ENCODE measurements at places on chromosomes 5 and 9.

DNA sequence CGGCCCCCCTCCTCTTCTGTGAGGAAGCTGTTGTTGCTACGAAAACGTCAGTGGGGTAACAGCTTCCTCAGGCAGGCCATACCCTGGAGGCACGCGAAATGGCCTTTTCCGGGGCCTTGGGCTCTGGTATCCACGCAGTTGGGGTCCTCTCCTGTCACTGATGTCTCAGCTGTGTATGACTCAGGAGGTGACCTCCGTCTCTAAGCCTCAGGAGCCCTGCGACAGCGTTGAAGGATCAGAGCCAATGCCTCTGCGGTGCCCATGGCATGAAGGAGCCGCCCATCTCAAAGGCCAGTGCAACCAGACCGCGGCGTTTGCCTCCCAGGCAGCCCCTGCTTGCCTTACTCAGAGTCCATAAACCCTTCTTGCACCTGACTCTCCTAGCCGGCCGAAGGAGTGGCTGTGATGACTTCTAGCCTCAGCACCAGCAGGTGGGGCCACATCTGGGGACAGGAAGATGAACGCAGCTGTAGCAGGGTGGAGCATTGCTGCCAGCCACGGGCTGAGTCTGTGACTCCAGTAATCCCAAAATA lies 1.0 kb upstream of the MXD3 start:
- DNase-seq, result no peak

GRCh38 chr9:72979405-72980100 lies 26.7 kb upstream of the ALDH1A1 start:
- DNase-seq, result no peak

DNA sequence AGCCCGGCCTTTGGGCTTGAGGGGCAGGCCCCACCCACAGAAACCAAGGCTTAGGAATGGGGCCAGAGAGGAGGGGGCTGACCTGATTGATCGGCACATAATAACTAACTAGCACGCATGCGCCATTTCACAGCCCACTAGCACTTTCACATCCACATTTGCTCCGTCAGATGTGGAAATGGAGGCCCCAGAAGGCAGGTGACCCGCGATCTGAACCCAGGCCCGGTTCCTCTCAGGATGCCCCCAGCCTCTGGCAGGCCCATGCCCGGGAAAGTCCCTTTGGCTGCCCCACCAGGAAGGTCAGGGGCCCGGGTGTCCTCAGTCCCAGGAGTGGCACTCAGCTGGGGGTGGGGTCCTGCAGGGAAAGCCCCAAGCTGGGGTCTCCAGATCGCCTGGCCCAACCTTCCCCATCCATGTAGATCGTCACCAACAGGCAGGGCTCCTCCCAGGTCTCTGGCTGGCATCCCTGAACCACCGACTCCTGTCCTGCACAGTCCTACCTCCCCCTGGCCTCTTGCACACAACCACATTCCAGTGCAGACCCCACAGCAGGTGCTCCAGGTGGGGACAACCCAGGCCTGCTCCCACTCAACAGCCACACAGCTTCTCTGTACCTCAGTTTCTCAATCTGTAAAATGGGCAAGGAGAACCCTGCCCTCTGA lies 46.7 kb downstream of the VAV2 start:
- no peak for DNase-seq

- no peak for DNase-seq
Observed at GRCh38 chr9:34346873-34347799, 17.8 kb downstream of the NUDT2 start.

DNA sequence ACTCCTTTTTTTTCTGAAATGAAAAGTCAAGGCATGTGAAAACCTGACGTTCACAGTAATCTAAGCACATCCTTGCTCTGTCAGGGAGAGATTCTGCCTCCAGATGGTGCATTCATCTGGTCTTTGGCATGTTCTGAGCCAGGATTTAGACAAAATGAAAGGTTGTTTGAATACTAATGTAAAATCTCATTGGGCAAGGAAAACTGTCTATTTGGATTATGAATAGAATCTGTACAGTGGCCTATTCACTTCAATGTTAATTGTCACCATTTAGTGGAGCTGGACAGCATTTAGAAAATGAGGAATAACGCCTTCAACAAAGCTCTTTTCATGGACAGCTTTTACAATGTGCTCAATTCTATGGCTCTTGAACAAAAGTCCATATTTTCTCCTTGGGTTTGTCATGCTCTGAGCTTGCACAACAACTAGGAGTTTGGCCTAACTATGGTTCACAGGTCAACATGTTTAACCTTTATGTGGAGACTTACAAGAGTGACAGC lies 28.9 kb downstream of the ARHGEF28 start:
- DNase-seq, result no peak

GRCh38 chr5:78605611-78606010 lies 43.0 kb downstream of the LHFPL2 start:
- no peak for DNase-seq

DNA sequence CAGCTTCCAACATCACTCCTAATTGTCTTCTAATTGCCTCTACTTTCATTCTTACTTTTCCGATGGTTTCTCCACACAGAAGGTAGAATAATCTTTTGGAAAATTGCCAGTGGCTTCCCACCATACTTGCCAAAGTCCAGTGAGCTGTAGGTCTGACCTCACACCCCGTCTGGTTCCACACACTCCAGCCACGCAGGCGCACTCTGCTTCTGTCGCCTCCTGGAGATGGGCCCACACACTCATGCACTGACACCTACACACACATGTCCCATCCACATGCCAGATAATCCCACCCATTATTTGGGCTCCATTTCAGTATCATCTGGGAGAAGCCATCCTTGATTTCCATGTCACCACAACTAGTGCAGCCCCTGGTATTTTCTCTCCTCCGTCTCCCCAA lies 12.7 kb downstream of the SHC3 start:
- no peak for DNase-seq

DNA sequence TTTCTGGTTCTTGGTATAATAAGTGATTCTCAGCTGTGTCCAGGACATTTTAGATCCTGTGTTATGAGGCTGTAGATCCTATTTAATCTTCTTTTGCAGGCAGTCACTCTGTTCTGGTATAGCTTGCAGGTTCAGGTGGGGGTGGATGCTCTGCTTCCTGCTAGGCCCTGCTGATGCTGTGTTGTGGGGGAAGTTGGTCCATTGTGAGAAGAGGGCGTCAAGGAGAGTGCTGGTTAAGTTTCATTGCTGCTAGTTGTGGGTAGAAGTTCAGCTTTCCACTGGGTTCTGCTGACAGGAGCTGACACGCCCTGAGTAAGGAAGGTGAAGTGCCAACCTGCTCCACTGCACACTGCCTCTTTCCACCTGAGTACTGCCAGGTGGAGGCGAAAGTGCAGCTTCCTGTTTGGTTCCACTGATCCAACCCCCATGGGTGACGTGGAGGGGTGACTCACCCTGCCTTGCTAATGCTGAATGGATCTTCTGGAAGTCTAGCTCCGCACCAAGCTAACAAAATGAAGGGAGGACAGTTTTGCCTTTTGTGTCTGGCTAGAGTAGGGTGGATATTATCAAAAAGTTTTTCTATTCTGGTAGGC lies 16.3 kb downstream of the NMRK1 start:
- no peak for DNase-seq

DNA sequence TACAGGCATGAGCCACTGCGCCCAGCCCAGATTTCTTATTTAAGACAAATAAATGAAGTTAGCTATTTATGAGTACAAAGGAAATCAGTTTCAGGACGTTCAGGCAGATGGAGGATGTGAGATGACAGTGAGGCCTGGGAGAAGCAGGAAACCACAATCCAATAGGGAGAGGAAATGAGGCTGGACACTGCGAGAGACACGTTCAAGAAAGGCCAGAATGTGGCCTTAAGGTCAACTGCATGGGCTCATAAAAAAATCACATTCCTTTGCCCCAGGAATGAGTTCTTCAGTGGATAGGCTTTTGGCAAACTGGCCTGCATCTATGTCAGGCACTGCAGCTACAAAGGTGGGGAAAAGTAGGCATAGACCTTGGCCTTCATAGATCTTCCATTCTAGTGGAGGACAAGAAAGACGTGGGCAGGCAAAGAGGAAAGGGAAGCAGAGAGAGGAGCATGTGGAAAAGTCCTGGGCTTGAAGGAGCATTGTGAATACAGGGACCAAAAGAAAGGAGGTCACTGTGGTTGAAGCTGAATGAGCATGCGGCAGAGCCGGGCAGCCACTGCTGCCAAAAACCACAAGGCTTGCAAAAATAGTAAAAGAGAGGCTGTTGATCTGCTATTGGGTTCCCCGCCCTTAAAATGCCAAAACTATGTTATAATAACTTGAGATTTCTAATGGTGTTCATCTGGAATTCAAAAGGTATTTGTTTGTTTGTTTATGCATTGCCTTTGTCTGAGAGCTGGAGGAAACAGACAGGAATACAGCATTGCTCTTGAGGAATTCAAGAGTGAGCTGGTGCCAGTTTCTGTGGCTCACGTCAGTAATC lies 133.0 kb downstream of the GNA14 start:
- no peak for DNase-seq

DNA sequence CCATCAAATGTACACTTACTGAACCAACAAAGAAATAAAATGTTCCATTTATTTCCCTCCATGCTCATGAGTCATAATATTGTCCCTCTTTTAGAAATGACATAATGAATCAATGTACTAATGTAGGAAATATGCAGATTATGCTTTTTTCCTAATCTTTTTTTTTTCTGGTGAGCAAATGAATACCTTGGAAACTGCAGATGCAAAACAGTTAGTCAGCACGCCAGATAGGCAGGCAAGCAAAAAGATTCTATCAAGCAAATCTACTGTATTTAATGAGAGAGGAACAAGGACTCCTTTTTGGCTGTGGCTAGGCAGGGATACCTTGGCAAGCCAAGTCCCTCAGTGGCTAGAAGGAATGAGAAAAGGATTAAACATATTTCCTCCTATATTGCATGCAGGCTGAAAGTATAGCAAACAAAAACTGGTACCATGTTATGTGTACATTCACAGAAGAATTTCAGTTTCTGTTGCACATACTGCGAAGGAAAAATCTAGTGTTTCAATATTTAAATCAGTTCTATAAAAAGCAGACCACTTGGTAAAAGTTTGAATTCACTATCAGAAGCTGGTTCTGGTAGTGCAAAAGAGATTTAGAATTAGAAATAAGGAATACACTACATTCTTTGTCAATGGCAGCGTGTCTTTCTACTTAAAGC lies 605.4 kb downstream of the TLE1 start:
- DNase-seq, result no peak

- DNase-seq, result no peak
Observed at GRCh38 chr5:20524991-20525529, 537.1 kb upstream of the CDH18 start.

- no peak for DNase-seq
Observed at GRCh38 chr5:137372016-137372772, 126.9 kb downstream of the SPOCK1 start.

GRCh38 chr9:19408316-19408692 lies 505 bp upstream of the ACER2 start:
- DNase-seq, result no peak

DNA sequence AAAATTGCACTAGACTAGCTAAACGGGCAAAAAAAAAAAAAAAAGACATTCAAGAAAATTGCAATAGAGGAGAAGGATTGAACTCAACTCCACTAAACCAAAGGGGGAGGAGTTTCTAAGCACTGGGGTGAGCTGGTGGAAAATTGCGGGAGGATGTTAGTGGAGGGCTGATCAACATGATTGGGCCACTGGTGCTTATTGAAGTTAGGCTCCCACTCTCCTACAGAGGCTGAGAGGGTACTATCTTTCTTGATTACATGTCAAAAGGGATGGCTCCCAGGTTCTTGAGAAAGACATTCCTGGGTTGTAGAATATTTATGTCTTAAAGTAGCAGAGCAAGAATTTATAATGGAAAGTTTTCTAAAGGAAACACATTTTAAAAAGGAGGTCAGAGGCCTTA lies 38.0 kb downstream of the CAMK4 start:
- DNase-seq, result no peak

- no peak for DNase-seq
Observed at GRCh38 chr9:97710356-97711222, 13.4 kb upstream of the XPA start.

- peak; percentile 48 for DNase-seq
Observed at GRCh38 chr5:8019719-8020218, 150.8 kb downstream of the MTRR start.

DNA sequence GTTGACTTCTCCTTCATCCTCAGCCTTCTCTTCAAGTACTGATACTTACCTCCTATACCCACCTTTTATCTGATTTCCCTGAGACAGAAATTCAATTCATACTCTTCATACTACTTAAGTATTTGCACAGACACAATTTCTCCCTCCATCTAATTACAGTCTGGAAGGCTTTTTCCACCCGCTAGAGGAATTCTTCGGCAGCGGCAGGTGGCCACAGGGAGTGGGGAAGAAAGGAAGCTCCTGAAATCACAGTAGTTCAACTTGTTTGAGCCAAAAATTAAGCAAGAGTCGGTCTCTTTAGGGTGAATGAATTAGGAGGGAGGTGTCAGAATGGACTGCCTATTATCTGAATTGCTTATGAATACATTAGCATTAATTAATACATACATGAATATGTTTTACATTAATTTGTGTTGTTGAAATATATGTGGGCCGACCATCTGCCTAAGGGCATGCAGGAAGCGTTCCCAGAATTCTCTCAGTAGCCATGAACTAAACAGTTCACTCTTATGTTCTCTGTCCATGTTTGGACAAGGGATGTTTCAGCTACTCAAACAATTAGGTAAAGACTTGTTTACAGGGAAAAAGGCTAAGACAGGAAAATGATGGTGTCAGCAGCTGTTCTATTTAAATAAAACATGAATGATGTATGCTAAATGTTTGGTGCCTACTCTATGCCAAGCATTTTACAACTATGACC lies 101.4 kb upstream of the SMARCA2 start:
- no peak for DNase-seq

GRCh38 chr9:133421615-133422542 lies at the start of gene ADAMTS13:
TSS of gene ADAMTS13 (plus strand) at chr9:133422367. CDS start at chr9:133422444, 77 bp downstream.
- no peak for DNase-seq

- DNase-seq, result no peak
Observed at GRCh38 chr5:3853362-3853761, 257.7 kb downstream of the IRX1 start.

- peak; percentile 96 for DNase-seq
Observed at GRCh38 chr5:14463629-14464028, 118.0 kb upstream of the OTULINL start.

- peak; percentile 68 for DNase-seq
Observed at GRCh38 chr5:178683783-178684182, 46.7 kb downstream of the ZNF354A start.

DNA sequence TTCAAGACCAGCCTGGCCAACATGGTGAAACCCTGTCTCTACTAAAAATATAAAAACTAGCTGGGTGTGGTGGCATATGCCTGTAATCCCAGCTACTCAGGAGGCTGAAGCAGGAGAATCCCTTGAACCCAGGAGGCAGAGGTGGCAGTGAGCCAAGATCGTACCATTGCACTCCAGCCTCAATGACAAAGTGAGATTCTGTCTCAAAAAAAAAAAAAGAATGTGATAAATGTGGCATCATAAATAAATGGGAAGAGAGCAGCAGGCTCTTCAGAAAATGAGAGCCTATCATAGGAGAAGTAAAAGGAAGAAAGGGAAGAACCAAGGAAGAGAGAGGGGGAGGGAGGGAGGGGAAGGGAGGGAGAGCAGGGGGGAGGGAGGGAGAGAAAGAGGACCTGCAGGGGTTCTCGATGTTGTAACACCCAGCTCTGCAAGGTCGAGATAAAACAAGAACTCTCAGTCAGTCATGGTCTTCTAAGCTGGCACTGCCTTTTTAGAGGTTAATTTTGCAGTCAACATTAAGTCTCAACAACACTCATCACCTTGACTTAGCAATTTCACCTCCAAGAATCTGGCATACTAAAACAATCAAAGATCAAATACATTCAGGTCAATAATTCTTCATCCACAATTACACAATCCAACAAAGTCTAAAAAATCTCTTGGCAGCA lies 68.7 kb upstream of the SIMC1 start:
- no peak for DNase-seq

All from CMK (cell line).